ENCODE measurements at places on chromosomes 6 and 20.

- DNase-seq: no peak
Measured at GRCh38 chr6:82097676-82098075, 149.9 kb downstream of the IBTK start.

DNA sequence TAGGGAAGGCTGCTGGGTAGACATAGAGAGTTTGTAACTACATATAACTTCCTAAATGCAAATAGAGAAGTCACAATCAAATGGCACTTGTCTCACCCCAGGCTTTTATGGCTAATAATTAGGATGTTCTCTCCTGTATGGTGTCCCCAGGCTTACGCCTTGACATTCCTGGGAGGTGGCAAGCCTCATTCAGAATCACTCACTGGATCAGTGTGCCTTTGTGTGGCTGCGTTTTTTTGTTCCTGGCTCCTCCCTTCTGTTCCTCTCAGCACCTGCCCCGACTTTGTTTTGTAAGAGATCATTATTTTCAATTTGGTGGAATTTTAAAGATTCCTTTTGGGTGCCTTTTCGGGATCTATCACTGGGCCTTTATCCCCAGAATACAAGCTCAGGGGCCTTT is 5.7 kb downstream of the LAMP5 start:
- DNase-seq: no peak

DNA sequence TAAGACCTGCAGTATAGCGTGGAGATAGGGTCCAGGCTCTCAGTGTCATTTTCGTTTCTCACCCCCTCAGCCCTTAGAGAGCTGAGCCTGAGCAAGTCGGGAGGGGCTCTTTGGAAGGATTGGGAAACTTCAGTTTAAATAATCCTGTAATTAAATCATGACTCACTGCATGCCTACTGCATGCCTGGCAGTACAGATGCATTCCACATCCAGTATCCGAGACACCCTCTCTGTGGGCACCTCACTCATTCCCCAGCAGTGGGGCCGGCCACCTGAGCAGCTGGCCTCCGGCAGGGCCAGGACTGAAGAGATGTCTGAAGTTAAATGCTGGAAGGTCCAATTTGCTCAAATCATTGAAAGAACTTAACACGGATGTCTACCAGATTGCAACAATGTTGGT is 316.6 kb downstream of the THBS2 start:
- no peak for DNase-seq

DNA sequence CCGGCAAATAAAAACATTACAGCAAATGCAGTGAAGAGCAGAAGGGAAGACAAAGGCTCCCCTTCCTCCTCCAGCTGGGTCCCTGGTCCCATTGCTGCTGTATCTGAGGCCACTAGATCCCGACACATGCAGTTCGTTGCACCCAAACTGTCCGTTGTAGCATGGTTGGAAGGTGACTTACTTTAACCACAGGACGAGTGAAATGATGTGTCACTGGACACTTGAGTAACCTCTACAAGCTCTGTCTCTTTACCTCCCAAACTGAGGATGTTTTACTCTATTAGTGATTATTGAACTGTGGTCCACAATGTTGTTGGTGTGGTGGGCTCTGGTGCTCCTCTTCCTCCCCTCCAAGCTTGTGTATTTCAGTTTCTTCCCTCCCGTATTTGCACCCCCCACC is 46.2 kb upstream of the ARMH2 start:
- DNase-seq: no peak

DNA sequence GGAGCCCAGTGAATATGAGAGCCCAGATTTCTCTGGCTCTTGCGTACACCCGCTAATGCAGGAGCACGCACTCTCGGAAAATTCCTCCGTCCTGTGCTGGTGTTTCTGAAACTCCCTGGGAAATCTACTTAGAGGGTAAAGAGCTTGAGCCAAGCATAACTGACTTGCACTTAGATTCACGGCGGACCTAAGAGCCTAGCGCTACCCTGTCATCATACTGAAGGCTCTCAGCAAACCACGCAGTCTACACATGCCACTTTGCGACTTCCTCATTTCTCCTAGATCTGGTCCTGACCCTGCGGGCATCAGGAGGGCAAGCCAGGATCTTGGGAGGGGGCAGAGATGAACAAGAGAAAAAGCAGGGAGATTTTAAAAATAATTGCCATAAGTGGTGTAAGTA is 324.7 kb downstream of the CD83 start:
- DNase-seq: no peak

GRCh38 chr6:48736501-48737206 is 625.7 kb upstream of the PTCHD4 start:
- no peak for DNase-seq

DNA sequence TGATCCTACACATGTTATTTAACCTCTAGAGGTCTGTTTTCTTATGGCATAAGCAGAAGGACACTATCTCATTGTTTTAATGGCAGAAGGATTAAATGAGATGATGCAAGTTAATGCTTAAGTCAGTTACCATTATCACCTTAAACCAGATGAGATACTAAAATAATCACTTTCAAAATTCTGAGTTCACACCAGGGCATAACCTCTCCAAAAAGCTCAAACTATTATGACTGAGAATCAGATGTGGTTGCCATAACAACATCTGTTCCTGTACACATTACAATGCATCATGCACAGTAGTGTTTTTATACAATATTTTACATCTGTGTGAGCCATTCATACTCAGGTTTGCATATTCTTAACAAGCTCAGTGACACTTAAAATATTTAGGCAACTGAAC is 10.2 kb downstream of the ADNP start:
- peak; percentile 19 for DNase-seq

Data from naive thymus-derived CD8-positive, alpha-beta T cell (primary cell).